ENCODE measurements at places on chromosomes 12 and 14.
A peak's percentile ranks its signal among the peaks of the same experiment; 100 is the strongest.

GRCh38 chr14:77547512-77548180 is 49.0 kb upstream of the ISM2 start:
- no peak for DNase-seq

DNA sequence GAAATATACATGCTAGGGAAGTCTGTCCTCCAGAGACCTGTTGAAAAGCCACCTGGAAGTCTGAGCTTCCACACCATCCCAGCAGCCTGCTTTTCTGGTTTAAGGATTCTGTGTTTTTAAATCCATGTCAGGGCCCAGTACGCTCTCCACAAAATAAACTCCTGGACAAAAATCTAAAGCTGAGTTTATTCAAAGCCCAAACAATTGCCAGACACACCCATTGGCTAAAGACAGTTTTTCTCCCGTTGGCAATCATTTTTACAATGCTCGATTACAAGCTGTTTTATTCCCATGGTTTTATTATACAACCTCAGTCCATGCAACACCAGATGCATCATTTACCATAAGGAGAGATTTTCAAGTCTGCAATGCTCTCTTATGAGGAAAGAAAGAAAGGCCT is 94.5 kb downstream of the MYRFL start:
- DNase-seq: no peak

DNA sequence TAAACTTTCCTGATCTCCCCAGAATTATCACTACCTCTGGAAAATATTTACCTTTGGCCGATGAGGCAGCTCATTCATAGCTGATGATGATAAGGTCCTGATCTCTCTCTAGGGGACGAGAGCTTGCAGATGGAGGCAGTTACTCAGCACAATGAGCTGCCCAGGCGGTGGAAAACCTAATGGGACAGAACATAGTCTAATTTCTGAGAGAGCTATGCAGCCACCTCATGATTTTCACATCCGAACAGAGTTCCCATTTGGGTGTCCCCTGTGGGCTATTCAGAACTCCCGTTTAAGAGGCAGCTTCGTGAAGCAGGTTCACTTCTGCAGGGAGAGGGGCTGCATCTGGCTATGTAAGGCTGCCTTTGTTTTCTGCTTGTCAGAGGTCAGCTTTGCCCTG is 724.6 kb upstream of the TMEM132C start:
- no peak for DNase-seq

DNA sequence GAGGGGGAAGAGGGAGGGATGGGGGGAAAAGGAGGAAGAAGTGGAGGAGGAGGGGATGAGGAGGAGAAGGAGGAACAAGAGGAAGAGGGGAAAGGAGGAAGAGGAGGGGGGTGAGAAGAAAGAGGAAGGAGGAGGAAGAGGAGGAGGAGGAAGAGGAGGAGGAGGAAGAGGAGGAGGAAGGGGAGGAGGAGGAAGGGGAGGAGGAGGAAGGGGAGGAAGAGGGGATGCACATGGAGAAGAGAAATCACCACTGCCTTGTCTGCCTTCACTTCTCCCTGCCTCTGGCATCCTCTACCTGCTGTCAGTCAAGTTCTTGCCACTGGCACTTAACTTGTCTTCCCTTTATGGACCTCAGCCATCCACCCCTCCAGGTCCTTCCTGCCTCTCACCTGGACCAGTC is 59.9 kb downstream of the TTC9 start:
- no peak for DNase-seq

DNA sequence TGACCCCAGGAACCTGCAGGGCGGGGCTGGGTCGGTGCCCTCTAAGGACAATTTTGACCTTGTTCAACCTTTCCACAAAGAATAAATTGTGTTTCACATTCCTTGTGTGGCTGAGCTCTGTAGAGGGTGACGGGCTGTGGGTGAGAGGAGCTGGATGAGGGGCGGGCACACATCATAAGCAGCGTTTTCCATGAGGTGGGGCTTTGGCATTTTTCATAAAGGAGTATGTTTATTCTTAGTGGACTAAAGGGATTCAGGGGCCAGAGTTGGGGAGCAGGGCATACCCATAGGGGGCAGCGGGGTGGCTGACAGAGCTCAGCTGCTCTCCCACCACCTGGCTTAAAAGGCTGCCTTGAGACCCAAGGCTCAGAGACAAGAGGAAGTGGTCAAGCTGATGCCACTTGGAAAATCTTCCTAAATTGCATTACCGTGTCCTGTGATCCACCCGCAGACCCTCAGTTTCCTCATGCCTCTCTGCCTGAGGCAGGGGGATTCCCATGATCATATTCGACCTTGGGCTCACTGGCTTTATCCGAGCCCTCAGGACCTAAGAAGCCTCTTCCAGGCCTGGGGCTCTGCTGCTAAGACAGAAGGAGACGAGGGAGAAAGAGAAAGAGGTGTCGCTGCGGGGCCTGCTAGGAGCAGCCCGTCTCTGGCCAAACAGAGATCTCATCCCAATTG is 11.4 kb downstream of the MMP14 start:
- no peak for DNase-seq

DNA sequence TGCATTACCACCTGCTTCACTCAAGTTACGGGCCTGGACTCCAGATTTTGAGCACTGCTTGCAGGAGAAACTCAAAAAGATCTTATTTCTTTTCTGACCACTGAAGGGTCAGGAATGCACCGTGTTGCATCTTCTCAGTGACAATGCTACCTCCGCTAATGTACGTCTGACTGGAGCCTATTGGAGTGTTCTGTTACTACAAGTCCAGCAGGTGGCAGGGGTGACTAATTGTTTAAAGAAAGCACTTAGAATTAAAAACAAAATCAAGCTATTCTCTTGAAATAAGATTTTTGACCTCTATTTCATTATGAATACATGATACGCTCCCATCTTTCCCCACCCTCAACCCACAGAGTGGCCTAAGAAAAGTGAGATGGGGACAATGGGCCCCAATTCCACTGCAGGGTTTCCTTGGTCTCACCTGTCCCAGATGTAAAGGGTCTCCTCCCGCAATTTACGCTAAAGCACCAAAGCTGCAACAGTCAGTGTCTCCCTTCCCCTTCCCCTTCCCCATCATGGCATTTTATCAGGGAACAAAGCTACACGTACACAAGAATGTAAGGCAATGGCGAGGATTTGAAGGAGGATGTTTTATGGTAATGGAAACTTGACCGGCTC is 2.2 kb downstream of the TBPL2 start:
- peak; percentile 8 for DNase-seq

DNA sequence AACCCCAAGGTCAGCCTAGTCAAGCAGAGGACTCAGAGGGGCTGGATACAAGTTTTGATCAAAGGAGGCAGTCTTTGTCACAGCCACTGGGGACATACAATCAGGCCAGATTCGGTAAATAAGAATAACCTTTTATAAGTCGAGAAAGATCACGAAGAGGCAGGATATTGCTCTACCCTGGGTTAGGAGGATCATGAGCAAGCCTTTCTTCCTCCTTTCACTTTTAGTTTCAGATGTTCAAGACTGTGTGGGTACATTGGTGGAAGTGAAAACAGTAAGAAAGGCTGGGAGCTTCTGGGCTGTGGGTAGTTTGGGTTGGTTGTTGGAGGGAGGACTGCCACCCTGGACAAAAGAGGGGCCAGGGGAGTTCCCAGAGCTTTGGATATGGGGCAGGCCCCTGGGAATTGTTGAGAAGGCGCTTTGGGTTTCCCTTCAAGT is 127.7 kb downstream of the SNAPC1 start:
- no peak for DNase-seq

- DNase-seq: no peak
These were observed 88.6 kb downstream of the EPS8 start for GRCh38 chr12:15700595-15700994.

DNA sequence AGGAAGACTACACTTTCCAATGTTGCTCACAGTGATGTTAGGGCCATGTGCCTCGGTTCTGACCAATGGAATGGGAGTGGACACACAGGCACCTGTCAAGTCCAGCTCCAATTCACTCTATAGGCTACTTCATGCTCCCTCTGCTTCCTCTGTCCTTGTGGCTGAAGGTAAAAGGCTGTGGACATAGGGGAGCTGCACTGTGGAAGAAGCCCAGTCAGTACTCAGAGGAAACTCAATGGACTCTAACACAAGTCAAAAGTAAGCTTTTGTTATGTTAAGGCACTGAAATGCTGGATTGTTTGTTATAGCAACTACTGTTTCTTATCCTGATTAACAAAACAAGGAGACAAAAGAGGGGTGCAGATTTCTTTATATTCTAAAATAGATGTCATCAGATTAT is 278.2 kb downstream of the BCL11B start:
- no peak for DNase-seq

GRCh38 chr12:3974883-3975282 is 101.7 kb upstream of the PARP11 start:
- DNase-seq: no peak

DNA sequence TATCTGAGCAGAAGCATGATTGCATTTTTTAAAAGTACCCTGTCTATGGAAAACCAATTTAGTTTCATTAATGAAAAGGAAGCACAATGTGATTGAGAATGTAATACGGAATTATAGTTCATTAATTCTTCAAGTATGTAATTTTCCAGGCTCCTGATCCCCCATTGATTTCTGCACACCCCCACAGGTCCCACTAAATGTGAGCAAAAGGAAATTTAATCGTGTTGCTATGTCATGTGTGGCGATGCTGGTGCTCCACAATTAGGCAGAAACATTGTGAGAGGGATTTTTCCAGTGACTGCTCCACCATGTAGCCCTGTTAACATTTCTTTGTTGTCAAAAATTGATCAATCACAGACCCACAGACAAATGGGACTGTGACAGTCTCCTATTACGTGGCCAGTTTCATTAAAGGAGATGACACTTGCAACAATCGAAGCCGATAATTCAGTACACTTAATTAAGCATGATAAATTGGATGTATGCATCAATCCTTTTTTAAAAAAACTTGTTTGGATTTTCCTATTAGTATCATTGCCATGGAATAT is 306.0 kb downstream of the NELL2 start:
- DNase-seq: no peak

GRCh38 chr14:74569806-74570591 is 42.0 kb downstream of the LTBP2 start:
- DNase-seq: no peak

Measured in NCI-H446 treated with DMSO at 0.1 percent for 48 hours (cell line).